ENCODE measurements at places on chromosomes 6 and 20.

DNA sequence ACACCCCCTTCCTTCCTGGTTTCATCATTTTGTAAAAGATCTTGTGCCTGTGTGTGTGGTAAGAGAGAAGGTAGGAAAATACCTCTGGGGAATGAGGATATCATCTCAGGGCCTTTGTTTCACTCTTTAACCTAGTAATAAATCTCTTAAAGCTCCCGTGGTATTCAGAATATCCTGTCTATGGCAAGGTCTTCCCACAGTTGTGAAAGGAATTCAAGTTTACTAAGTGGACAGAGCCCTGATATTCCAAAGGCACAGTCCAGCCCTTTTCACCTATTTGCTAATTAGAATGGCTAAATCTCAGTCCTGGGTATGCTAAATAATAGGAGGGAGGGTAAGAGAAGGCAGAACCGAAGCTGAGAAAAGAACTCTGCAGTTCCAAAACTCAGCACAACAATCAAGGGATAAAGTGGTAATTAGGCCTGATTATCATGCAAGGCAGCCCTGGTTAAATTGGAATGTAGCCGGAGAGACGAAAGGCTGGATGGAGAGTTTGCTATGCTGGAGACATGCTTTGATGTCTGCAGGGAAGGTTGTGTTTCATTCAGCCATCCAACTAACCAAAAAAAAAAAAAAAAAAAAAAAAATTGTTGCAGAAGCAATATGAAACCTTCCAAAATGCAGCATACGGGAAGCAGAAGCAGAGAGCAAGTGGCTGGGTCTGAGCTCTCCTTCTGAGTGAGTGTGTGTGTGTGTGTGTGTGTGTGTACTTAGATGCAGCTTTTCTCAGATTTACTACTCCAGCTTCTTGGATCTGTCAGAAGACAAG is 28.5 kb upstream of the PIM1 start:
- DNase-seq: peak; percentile 91

DNA sequence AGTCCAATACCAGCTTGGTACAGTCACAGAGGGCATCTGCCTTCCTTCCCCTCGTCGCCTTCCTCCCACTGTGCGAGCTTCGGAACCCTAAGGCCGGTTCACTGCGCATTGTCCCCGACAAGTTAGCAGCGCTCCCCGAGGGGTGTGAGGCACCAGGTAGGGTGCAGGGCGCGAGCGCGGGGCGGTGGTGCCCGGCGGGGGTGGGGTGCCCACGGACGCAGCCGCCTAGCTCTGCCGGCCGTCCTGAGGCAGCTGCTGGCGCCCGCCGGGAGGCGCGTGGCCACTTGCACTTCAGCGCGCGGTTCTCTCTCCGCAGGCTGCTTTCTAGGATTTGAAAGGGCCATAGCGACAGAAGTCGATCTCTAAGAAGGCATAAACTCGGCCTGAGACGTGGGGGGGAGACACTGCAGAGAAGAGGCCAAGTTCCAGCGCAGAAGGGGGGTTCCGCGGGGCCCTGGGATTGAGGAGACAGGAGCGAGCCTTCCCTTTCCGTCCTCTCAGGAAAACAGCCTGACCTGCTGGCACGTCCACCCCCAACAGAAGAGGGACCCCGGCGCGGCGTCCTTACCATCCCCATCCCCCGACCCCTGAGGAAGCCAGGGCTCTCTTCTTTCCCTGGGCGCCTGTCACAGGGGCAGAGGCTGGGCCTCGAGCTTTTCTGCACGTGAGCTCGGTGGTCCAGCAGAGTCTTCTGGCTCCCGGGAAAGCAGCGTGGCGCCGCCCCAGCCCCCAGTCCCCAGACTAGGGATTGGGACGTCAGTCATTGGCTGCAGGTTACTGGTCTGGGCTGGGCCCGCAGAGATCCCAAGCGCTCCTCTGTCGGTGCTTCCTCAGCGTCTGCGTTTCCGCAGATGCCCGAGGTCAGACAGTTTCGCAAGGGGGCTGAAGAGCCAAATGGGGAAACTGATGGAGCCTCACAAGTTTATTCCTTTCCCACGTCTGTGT is 15.6 kb upstream of the PRDM13 start:
- DNase-seq: peak; percentile 48

GRCh38 chr20:62599216-62600110 is 42.8 kb upstream of the SLCO4A1 start:
- no peak for DNase-seq

DNA sequence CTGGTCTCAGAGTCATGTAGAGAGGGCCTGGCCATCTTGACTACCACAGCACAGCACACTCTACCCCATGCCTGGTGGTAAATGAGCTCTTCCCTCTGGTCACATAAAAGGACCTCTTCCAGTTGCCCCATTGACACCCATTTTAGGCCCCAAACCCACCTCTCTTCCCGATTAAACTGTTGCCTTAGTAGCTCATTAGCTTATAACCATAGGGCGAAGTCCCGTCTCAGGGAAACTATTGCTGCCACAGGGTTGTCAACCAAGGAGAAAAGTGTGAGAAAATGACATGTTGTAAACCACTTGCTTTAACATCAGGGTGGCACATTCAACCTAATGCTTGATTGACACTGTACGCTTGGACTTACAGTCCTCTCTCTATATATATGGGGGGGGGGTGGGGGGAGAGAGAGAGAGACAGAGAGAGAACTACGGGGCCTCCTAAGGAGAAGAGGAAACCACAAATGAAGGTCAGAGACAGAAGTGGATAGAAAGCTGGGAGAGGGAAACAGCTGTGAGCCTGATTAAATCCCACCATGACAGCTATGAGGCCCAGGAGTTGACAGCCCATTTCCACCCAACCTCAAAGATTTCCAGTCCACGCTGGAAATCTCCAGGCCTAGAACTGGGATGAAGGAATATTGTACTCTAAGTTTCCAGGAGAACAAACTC is 14.9 kb upstream of the BTN1A1 start:
- DNase-seq: no peak

- DNase-seq: peak; percentile 1
Measured at GRCh38 chr6:22807818-22808217, 238.5 kb downstream of the HDGFL1 start.

- DNase-seq: peak; percentile 85
Measured at GRCh38 chr6:75601304-75602245, at the start of gene SENP6. TSS of gene SENP6 (plus strand) at chr6:75601880. CDS start at chr6:75602525, 645 bp downstream.

DNA sequence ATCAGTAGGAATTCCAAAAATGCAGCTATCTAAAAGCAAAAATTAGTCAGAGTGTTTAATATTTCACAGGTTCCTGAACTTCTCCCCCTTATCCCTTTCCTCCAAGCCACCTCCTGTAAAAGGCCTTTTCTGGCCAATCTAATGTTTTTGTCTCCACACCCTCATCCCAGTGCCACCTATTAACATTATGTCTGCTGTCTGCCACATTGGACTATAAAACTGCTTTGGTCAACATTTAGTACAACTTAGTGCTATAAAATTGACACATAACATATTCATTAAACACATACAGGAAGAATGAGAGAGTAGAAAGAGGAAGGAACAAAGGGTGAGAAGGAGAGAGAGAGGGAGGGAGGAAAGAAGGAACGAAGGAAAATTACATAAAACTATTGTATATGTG is 47.7 kb downstream of the MMUT start:
- DNase-seq: no peak

DNA sequence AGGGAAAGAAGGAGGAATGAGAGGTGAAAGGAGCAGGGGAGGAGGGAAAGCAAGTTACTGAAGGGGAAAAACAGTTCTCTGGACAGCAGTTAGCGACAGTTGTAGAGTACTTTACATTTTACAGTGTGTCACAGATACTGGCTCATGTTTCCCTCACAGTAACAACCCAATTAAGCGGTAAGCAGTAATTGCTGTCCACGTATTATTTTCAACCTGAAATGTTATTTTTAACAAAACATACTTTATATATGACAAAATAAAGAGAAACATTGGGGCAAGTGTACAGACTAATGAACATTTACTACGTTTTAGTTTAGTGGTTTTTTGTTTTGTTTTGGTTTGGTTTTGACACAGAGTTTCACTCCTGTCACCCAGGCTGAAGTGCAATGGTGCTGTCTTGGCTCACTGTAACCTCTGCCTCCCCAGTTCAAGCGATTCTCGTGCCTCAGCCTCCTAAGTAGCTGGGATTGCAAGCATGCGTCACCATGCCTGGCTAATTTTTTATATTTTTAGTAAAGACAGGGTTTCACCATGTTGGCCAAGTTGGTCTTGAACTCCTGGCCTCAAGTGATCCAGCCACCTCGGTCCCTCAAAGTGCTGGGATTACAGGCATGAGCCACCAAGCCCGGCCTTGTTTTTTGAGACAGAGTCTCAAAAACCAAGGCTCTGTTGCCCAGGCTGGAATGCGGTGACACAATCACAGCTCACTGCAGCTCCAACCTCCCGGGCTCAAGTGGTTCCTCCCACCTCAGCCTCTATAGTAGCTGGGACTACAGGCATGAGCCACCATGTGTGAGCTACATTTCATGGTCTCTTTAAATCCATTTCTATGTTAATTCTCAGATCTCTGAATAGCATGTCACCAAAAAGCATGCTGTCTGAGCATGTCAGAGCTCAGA is 22.6 kb upstream of the BTN3A2 start:
- peak; percentile 59 for DNase-seq

- no peak for DNase-seq
Measured at GRCh38 chr6:30769853-30770524, 25.6 kb upstream of the IER3 start.

DNA sequence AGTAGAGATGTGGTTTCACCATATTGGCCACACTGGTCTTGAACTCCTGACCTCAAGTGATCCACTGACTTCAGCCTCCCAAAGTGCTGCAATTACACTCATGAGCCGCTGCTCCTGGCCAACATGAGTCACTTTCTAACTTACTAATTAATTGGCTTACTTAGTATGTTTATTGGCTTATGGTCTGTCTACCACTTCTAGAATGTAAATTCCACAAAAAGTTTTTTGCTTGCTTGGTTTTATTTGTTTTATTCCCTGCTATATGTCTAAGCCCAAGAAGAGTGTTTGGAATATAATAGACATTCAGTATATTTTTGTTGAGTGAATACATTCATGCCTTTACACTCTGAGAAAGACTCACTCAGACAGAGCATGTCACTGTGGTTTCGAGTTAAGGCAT is 86.0 kb downstream of the SAMD3 start:
- no peak for DNase-seq

- peak; percentile 84 for DNase-seq
Measured at GRCh38 chr20:38113401-38114325, 51.4 kb downstream of the TGM2 start.

DNA sequence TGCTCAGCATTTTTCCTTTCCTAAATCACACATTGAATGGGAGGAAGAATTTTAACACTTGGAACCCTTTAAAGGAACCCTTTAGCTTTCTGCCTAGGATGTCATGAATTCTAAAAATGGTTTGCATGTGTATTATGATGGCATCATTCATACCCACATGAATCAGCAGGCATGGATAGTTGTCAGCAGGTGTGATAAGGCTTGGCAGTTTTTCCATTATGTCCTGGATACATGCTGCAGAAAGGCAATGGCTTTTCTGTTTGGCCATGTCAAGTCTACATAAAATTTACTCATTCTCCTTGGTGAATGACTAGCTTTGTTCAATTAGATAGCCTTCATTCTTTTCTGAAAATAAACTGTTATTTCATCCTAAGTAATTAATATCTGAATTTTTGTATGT is 353.7 kb downstream of the GRIK2 start:
- no peak for DNase-seq

DNA sequence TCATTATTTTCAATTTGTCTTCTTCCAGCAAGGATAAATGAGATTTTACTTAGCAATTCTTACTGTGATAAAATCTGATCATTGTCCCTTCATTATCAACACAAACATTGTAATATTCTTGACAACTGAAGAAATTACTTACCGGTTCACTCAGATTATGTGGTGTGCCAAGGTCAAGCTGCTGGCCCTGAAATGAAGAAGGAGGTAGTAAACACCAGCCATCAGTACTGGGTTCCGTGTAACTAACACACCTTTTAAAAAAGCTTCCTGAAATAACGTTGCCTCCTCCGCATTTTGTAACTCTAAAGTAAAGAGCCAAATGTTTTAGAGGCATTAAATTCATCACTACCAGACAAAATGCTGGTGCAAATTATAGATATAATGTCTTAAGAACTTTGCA is 7.4 kb downstream of the ROS1 start:
- no peak for DNase-seq

- DNase-seq: no peak
Measured at GRCh38 chr6:89836639-89837222, 7.1 kb downstream of the CASP8AP2 start.

DNA sequence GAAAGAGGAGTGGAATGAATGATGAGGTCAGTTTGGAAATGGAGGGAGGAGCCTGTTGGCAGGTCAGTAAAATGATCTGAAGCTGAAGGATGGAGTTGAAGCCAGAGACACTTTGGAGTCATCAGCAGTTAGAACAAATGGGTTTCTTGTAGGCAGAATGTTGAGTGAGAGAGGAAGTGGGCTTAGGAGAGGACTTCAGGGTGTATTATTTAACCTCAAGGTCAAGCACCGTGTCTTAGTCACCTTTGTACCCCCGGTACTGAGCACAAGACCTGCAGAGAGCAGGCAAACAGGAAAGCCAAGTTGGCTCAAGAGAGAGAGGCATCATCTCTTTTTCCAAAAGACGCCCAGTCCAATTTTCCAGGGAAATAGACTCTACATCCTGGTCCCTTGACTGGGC is 23.3 kb downstream of the C20orf173 start:
- DNase-seq: no peak

DNA sequence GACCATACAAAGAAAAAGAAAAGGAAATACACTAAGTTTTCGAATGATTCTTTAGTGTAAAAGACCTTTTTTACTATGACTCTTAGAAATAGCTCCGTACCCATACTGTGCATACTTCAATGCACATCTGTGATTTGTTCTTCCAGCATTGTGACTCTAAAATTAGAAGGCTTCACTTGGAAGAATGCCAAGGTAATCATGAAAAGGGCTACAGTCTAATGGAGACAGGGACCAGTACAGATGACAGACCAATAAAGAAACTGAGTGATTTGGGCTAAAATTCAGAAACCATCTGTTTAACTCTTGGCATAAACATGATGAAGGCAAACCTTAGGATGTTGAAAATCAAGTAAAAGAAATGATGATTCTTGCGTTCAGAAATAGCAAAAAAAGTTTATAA is 46.3 kb downstream of the CYP39A1 start:
- no peak for DNase-seq

GRCh38 chr6:66238851-66239250 is 531.8 kb upstream of the EYS start:
- DNase-seq: no peak

- peak; percentile 65 for DNase-seq
Measured at GRCh38 chr6:107578642-107579341, 88.9 kb downstream of the SOBP start.

GRCh38 chr20:52167232-52167840 is 24.2 kb downstream of the ZFP64 start:
- no peak for DNase-seq

GRCh38 chr6:169240591-169241390 is 12.9 kb downstream of the THBS2 start:
- DNase-seq: no peak

- DNase-seq: no peak
Measured at GRCh38 chr6:48859562-48860123, 603.4 kb downstream of the MMUT start.

DNA sequence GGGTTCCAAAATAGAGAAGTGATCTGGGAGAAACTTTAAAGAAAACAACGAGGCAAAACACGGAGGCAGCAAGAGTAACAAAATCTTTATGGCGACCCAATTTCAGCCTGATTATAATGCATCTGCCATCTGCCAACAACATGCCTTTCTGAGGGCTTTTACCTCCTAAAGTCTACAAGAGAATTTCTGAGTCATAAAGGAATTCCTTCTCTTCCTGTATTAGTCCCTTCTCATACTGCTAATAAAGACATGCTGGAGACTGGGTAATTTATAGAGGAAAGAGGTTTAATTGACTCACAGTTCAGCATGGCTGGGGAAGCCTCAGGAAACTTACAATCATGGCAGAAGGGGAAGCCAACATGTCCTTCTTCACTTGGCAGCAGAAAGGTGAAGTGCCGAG is 226.6 kb downstream of the HACE1 start:
- DNase-seq: no peak

Data from ELF-1 (cell line).